Stimulated activated CD8-positive, alpha-beta memory T cell treated with anti-CD3 and anti-CD28 coated beads, Interleukin-4, amount 100 ng/mL, for 4 hours (primary cell): ENCODE measurements at places on chromosomes 2 and 18.

DNA sequence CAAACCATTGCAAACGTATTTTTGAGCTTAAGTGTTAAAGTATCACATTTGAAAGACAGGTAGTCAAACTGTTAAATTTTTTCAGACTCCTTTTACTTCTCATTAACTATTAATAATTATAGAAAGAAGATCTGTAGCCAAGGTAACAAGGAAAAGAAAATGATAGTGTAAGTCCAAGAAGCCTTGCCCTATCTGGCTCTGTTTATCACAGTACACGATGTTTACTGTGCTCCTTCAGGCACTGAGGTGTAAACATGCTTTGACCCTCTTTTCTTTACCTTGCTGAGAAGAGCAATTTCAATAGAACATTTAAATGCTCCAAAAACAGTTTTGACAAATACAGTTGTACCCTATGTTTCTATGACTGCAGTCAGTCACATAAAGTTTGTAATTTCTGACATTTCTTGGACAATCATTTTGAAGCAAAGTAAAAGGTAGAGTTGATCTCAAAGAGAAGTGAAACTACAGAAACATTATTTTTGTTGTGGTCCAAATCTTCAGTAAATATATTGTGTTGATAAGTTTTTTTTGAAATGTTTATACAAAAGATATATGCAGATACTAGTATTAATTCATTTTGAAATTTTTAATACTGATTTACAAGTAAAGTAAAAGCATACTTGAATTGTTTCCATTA is 152.6 kb upstream of the KYNU start:
- DNase-seq = no peak

DNA sequence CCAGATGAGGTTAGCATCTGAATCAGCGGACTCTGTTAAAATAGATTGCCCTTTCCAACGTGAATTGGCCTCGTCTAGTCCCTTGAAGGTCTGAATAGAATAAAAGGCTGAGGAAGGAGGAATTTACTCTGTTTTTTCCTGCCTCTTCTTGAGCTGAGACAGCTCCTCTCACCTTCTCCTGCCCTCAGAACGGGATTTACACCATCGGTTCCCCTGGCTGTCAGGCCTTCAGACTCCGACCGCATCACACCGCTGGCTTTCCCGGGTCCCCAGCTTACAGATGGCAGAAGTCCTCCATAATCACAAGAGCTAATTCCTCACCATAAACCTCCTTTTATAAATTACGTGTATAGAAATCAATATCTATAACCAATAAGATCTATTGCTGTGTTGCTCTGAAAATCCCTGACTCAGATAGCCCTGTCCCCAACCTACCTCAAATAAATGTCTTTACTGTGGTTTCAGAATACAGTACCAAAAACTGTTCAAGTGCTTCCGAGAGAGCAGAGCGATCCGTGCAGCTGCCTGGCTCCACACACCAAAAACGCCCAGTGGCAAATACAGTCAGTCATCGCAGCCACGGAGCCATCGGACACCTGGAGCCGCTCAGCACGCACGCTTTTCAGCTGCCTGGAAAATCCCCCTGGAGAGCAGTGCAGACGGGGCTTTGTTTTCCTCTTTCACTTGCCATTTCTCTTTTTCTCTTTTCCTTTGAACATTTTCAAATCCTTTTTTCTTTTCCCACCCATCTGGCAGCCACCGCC is 196.9 kb downstream of the NRP2 start:
- no peak for DNase-seq

GRCh38 chr2:180978903-180979748 is 1.3 kb upstream of the UBE2E3 start:
- DNase-seq = no peak

DNA sequence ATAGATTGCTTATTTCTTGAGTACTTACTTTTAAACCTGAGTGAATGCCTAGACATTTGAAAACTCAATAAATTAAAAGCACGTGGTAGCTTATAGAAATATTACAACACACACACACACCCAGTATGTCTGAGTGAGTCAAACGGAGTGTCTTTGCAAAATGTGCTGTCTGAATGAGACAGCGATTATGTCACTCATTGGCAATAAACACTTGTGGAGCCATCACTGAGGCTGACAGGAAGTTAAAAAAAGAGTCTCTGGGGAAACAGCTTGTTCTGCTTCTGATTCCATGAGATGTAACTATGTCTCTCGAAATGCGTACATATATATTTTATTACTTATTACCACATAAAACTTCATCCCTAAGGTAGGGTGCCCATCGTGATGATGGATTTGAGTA is 22.3 kb upstream of the VPS4B start:
- no peak for DNase-seq

DNA sequence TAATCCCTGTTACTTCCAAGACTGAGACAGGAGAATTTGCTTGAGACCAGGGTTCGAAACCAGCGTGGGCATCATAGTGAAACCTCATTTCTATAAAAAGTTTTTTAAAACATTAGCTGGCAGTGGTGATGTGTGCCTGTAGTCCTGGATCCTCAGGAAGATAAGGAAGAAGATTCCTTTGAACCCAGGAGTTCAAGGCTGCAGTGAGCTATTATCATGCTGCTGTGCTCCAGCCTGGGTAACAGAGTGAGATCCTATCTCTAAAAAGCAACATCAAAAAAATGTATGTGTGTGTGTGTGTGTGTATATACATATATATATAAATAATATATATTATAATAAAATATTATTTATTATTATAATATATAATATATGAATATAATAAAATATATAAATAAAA is 1417.6 kb upstream of the CDH2 start:
- no peak for DNase-seq

DNA sequence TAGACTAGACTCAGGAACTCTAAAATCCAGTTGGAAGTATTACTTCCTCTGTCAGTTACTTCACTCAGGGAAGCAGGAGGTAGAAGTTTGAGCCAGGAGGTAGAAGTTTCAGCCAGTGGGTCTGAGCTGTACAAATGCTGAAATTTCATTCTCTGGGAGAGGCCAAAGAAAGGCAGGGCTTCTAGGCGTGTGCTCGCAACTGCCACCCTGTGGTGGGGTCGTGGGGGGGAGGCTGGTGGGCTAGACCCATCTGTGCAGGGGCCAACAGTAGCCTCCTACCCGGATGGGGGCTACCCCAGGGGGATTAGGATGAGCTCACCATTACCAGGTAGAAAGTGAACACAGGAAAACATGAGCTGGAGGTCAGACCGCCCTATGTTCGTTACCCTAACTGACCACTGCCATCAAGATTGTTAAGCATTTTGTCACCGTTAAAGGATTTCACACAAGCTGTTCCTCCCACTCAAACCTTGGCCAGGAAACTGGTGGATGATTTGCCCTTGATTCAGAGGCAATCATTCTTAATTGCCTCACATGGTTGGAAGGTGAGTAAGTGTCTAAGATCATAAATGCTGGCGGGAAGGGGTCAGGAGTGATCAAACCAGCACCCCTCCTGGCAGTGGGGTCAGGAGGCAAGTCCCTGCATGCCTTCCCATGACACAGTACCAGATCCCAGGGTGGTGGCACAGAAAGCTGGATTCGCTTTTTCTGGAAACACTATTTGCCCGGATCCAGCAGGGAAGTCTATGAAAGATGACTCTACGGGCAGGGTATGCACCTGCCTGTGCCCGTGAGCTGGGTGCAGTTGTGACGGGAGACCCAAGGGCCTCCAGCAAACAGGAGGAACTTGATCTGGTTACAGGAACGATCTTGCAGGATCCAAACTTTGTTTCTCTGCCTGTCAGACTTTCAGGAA is 5.2 kb upstream of the FHL2 start:
- DNase-seq = no peak

- no peak for DNase-seq
These were observed 154.0 kb downstream of the GPD2 start for GRCh38 chr2:156590085-156590739.

GRCh38 chr2:75381032-75381431 is 179.7 kb downstream of the EVA1A start:
- DNase-seq = no peak

- DNase-seq = no peak
These were observed 660.3 kb upstream of the VRK2 start for GRCh38 chr2:57386305-57386704.

DNA sequence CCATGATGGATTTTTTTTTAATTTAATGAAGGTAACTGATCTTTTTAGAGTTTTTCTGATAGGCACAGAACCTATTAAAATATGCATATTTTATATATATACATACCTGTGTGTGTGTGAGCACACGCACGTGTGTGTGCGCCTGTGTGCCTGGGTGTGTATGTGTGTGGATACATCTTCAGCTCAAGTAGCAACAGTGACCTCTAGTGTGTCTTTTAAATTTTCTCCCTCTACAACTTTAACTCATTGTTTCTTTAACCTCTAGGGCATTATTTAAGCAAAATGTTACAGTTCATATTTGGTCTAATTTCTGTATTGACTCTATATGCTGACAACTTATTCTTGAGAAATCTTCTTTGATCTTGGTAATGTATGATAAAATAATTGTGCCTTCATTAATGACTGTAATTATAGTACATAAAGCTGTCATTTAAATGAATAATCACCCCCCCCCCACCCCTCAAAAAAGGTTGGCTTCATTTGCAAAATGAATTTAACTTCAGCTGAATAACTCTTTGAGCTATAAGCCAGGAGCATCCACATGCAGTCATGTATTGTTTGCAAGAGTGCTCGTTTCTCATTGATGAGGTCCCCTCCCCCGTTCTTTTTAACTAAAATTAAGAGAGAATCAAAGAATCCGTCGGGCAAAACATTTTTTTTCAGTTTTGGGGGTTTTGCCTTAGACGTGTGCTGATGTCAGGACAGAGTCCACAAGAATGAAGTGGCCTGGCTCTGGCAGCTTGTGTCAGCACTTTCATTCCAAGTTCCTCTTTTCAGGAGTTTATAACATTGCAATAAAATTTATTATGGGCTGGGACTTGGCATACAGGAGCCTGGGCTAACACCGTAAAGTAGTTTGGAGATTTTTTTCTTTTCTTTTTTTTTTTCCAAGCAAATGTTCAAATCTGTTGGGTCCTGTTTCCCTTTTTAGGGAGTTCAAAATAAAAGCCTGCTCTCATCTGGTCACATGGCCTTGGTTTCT is 80.0 kb downstream of the ETAA1 start:
- no peak for DNase-seq

- no peak for DNase-seq
These were observed 39.2 kb downstream of the LRRFIP1 start for GRCh38 chr2:237666606-237667005.

GRCh38 chr2:12428786-12429185 is 287.9 kb upstream of the TRIB2 start:
- no peak for DNase-seq

DNA sequence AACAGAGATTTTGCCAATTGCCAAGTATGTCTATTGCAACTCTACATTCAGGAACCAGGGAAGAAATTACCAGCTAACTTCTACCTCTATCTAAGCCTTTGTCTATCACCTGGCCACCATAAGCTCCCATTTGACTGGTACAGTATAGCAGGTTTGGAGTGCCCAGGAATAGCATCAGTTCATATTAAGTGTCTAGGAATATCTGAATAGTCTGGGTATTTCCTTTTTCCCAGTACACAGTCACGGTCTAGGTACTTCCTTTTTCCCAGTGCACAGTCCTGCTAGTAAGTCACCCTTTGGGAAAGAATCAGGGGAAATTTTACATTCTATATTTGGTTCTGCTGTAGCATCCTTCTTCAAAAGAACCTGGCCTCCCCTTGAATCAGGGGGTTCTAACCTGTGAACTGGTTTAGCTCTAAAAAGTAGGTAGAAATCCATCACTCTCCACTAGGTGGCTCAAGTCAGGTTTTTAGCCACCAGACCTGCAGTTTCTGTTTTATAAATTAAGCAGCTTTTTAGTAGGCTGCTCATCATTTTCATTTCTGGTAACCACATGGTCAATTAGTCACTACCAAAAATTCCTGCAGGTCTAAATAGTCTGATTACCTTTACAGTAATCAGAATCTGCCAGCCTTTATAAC is 49.3 kb upstream of the DNAJC10 start:
- no peak for DNase-seq

- DNase-seq = no peak
These were observed 36.1 kb upstream of the NDUFV2 start for GRCh38 chr18:9066358-9066757.

- no peak for DNase-seq
These were observed 166.7 kb downstream of the TCF4 start for GRCh38 chr18:55421308-55421614.
